ENCODE measurements at places on chromosomes 7 and 10.

GRCh38 chr10:7512487-7512886, 101.7 kb upstream of the SFMBT2 start:
- DNase-seq = peak; percentile 36

DNA sequence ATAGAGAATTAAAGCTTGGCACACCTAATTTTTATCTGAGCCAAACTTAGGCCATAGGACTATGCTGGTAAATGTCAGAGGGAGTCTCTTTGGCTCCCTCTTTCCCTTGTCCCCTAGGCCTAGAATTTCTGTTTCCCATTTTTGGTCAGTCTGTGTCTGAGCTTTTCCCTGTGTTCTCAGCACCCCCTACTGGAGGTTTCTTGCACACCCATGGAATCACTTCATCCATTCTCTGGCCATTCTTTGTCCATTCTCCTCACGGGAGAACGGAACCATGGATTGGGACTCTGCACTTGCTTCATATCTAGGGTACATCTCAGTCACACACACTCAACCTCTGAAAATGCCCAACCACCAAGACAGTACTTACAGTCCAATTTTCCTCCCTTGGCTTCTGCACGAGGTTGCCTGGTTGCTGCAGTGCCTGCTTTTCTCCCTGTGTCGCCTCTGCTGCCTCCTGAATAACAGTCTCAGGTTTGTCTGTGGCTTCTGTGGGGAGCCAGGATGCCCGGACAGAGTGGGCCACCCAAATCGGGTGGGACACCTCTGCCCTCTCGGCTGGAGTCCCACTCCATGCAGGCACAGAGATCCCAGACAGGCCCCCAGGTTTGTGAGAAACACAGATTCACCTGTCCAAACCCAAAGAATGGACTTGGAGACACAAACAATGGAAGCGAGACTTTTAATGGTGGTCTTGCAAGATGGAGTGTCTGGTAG, 35.1 kb upstream of the DNAH11 start:
- peak; percentile 71 for DNase-seq

DNA sequence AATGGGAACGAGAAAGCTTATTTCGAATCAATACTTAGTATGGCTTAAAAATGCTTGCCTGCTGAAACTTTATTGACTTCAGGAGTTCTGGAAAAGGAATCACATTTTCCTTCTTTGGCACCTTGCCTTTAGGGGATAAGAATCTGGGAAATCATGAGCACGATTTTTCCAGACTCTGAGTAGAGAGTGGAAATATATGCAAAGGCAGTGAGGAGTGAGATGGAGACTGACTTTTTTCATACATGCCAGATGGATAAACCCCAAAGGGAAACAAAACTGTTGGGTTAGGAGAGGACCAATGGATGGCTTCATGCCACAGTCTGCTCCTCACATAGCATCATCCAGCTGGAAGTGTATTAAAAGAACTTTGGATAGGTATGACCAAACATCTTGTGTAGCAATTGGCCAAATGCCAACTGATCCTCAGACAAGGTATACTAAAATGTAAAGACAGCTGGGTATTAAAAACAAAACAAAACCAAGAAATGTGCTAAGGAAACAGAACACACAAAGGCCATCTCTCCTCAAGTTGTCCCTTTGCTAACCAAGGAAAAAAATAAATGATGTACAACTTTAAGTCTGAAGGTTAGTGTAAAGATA, 1.7 kb downstream of the COL28A1 start:
- DNase-seq = no peak

DNA sequence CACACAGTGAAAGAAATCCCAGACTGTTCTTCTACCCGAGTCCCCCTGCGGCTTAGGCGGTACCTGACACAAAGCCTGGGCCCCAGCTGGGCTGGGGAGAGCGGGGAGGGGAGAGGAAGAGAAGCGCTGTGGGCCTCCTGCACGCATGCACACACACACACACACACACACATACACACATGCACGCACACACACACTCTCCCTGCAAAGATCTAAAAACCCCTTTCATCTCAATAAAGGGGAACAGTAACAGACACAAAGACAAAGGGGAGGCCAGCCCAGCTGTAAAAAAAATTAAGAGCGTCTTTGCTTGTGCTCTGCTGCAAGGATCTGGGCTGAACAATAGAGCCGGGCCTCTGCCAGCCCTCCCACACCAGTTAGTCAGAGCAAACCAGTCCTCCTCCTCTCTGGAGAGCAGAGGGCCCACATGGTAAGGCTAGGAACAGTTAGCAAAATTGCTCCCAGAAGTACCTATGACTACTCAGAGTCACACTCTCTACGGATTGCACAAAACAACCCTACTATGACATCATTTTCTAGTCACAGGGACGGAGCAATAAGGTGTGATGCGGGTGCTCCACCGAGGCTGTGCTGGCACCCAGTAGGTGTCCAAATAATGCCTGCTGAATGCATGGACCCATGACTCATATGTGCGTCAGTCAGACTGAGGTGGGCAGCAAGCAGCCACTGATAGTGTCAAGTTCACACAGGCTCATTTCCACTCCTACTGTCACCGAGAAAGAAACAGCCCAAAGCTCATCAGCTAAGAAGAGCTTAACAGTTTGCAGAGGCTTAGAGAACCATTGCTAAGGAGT, 9.2 kb downstream of the ITPRIP start:
- DNase-seq = no peak

- peak; percentile 91 for DNase-seq
Observed at GRCh38 chr7:73811760-73812168, 19.0 kb upstream of the CLDN4 start.

DNA sequence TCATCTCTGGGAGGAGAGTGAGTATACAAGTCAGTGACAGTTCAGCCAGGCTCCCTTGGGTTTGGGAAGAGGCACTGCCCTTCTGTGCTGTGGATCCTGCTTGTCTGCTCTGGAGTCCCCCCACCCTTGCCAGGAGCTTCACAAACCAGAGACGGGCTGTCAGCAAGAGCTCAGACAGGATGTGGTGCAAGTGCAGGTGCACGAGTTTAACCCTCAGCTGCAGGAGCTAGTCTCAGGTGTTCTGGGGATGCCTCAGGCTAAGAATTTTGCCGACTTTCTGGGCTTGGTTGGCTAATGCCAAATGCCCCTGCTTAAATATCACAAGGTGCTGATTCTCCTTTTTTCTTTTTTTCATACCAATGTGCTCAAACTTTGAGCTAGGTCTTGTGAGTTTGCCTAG, 22.3 kb downstream of the ZNF783 start:
- DNase-seq = no peak

DNA sequence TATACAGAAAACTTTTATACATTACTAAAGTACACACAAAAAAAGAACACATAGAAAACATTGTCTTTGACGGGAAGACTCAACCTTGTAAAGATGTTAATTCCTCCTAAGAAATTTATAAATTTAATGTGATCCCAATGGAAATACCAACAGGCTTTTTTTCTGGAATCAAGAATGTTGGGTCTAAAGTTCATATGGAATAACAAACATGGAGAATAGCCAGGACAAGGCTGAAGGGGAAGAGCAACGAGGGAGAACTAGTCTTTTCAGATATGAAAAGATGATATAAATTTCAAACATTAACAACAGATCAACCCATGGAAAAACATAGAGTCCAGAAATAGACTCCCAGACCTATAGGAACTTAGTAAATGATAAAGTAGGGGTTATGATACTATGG, 19.8 kb downstream of the HIPK2 start:
- no peak for DNase-seq

GRCh38 chr7:121271916-121272315, 56.9 kb upstream of the WNT16 start:
- no peak for DNase-seq

- DNase-seq = no peak
Observed at GRCh38 chr7:5230265-5231067, 40.4 kb downstream of the WIPI2 start.

GRCh38 chr10:19892270-19892669, 76.0 kb downstream of the PLXDC2 start:
- no peak for DNase-seq

GRCh38 chr10:80861882-80862281, 324.2 kb downstream of the SH2D4B start:
- no peak for DNase-seq

GRCh38 chr7:109059089-109059488, 489.4 kb downstream of the DNAJB9 start:
- DNase-seq = no peak

DNA sequence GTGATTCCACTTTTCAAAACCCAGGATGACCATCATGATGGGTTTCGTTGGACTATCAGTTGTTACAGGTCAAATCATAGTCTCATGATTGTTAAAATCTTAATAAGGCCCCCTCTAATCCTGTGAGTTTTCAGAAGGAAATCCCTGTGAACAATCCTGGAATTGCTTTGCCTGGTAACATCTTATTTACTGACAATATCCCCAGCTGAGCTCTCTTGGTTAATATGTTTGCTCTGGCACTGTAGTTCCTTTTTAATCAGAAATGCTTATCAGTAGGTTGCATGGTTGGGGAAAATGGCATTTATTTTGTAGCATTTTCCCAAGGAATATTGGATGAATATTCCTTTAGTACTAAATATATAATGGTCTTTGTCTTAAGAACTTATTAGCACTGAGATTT, 163.9 kb downstream of the TCF7L2 start:
- no peak for DNase-seq

DNA sequence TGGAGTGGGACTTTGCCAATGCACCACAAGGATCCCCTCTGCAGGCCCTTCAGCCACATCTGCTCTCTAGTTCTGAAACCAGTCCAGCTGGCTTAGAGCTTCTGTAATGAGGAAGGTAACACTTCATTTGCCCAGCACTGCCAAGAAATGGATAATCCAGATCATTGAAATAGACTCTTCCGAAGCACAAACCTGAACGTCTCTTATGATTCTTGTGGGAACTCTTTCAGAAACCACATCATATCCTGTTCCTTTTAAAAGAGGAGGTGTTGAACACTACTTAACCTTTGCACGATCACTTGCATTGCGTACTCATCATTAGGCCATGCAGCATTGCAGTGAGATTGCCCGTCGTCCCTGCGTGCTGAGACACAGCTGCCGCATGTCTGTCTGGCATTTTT, 25.8 kb upstream of the PLPP4 start:
- no peak for DNase-seq

GRCh38 chr10:92203919-92204623, 86.8 kb downstream of the CPEB3 start:
- DNase-seq = no peak

- DNase-seq = no peak
Observed at GRCh38 chr7:138127996-138128395, 51.7 kb downstream of the AKR1D1 start.

DNA sequence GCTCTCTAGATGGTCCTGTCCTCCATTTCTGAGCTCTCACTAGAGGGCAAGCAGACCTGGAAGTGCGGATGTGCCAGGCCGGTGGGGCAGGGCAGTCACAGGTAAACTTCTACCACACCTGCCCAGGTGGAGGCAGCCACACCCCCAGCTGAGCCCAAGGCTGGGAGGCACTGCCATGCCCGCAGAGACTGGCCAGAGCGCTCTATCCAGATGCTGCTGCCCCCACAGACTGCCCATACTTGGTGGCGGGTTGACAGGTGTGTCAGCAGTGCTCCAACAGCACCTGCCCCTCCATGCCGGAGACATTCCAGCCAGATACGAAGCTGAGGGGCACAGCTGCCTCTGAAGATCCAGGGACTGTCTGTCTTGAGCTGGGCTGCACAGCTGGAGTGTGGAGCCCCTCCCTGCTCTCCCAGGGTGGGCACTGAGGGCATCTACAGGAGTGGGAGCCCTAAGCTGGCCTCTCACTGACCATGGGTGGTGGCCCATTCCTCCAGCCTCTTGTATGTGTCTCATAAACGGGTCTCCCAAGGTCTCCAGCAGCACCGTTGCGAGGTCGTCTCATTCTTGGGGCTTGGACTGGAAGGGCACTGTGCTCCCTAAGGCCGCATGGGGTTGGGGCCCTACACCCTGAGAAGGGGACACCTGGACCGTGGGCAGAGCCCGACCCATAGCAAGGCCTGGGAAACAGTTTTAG, 38.2 kb upstream of the PPIF start:
- DNase-seq = no peak

DNA sequence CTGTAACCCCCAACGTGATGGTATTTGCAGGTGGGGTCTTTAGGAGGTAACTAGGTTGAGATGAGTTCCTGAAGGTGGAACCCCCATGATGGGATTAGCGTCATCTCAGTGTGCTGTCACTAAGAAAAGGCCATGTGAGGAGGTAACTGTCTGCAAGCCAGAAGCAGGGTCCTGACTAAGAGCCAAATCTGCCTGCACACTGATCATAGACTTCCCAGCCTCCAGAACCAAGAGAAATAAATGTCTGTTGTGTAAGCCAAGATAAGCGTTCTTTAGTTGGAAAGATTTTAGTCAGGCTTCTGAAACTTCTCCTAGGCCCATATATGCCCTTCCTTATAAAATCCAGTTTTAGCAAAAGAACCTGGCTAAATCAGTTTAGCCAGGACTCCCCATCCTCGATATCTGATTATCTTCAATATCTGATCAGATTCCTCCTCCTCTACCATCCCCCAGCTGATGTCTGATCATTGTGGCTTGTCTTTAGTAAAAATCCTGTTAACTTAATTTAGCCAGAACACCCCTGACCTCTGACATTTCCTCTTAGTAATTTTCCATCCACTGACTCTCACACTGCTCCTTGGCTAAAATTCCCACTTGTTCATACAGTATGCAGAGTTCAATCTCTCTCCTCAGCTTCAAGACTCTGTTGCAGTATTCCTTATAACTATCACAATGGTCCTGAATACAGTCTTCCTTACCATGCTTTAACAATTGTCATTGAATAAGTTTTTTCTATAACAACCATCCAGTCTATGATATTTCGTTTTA, 835.4 kb upstream of the PHF14 start:
- DNase-seq = no peak

DNA sequence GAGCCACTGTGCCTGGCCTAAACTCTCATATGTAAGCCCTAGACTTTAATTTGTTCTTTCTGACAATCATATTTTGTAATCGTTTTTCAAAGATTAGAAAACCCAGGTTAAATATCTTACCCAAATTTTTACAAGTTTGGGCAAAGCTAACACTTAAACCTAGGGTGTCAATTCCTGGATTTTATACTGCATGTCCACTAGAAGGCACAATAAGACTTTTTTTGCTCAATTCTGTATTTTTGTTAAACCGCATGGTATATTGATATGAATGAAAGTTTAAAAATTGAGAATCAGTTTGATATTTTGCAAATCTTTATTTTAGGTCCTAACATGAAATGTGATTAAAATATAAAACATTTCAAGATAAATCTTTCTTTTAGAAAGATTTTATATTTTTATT, 29.3 kb downstream of the DYNC2I1 start:
- no peak for DNase-seq

DNA sequence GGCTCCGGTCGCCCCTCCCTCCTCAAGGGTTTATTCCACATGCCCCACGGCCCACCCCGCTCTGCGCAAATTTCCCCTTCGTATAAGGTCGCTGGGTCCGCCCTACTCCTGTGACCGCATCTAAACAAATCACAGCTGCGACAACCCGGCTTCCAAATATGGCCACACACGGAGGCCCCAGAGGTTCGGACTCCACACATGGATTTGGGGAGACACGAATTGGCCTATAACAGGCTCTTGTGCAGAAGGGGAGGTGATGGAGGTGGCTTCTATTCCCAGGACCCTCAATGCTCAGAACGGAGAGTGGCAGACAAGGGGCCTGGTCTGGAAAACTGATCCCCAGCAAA, 90.1 kb downstream of the FOXL3 start:
- no peak for DNase-seq

GRCh38 chr10:12834116-12834665, 167.3 kb downstream of the CCDC3 start:
- DNase-seq = no peak

GRCh38 chr7:140909476-140910161, 15.1 kb downstream of the BRAF start:
- no peak for DNase-seq

Measured in WTC11 (cell line).